A673 (cell line): ENCODE measurements at places on chromosomes 3 and 15. TPM values are rescaled to one million over a fixed set of nuclear protein-coding genes. Genes with fewer than 3 reads are reported as not detected.

DNA sequence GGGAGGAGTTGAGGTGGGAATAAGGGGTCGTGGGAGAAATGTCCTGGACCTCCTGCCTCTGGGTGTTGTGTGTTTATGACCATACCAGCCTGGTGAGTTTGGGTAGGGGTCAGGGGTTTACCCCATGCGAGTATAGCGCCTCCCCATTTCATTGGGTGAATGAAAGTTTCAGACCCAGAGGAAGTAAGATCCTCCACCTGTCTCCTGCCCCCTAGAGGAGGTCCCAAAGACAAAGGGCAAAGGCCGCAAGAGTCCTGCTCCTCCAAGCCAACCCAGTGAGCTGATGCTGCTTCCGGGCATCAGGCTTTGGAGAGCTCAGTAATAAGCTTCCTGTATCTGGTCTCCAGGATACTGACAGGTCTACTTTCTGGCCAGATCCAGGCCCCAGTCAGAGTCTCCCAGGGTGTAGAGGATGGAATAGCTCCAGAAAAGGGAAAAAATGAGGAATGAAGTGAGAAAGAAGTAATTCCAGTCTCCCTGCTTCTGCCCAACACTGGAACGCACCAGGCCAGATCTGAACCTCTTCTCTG, 6.4 kb upstream of the TBC1D21 start:
- no peak overlapping the region for H3K27ac ChIP-seq
- peaks cover 95% of the 10 kb centered on the region for H3K27me3 ChIP-seq
- H3K36me3 ChIP-seq = no peaks in the 10 kb centered on the region
- H3K4me3 ChIP-seq = no peak overlapping the region

DNA sequence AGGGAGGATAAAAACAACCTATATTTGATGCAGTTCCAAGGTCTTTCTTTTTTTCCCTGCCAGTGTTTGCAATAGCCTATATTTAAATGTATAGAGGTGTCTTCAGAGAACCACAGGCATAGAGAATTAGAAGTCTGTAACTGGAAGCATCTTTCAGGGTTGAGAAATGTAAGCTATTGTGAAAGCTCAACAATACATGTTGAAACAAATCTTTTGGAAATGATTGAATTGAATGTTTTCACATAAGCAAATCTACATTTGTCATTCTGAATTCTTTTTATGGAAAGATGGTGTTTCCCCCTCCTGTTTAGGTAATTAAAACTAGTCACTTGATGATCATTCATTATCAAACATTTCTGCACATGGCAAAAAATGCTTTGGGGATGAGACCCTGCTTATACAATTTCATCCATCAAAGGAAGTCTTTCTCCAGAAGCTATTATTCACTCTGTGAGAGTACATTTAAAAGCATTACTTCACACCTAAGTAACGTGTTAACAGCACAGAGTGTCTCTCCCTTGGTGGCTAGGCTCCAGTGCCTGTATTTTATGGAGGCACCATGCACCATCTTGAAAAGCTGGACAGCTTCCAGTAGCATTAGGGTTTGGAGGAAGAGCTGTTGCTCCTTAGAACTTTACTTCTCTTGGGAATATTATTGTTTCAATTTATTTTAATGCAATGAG, 406.2 kb downstream of the LSAMP start:
- H3K36me3 ChIP-seq = no peaks in the 10 kb centered on the region
- no peak overlapping the region for H3K27ac ChIP-seq
- peaks cover 24% of the 10 kb centered on the region for H3K4me1 ChIP-seq
- H3K27me3 ChIP-seq = no peaks in the 10 kb centered on the region
- no peak for DNase-seq

GRCh38 chr3:117059956-117060270, 350.3 kb downstream of the TUSC7 start:
- no peaks in the 10 kb centered on the region for H3K36me3 ChIP-seq
- H3K27ac ChIP-seq = no peak overlapping the region
- no peaks in the 10 kb centered on the region for H3K27me3 ChIP-seq
- H3K4me1 ChIP-seq = no peaks in the 10 kb centered on the region
- no peak for DNase-seq

GRCh38 chr15:80695099-80695910, at the start of gene ABHD17C:
ABHD17C (plus strand) TSS chr15:80695310; CDS start chr15:80695430, 120 bp downstream.
- no peaks in the 10 kb centered on the region for H3K27me3 ChIP-seq
- no peaks in the 10 kb centered on the region for H3K36me3 ChIP-seq
- peaks cover 10% of the 10 kb centered on the region for H3K4me1 ChIP-seq
- peak within 1 kb of the TSS; percentile 70 for H3K4me3 ChIP-seq

DNA sequence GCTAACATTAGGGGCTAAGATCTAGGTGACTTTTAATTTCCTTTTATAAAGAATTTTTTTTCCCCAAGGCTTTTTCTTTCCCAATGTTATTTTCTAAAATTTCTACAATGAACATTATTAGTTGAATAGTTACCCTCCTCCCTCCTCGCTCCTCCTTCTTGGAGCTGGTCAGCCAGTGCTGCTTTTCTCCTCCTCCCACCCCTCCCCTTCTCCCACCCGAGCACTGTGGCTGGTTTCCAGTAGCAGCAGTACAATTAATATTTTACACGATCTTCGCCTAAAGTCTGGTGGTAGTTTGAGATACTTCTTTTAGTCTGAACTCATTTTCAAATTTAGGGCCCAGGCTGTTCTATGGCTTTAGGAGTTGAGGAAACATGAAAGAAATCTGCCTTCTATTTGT, 41.6 kb downstream of the EEFSEC start:
- no peak for DNase-seq
- no peak overlapping the region for H3K27ac ChIP-seq
- H3K4me3 ChIP-seq = no peak overlapping the region
- no peaks in the 10 kb centered on the region for H3K36me3 ChIP-seq

GRCh38 chr15:67413770-67414390, 107.1 kb upstream of the C15orf61 start:
- no peak overlapping the region for H3K27ac ChIP-seq
- H3K27me3 ChIP-seq = no peaks in the 10 kb centered on the region
- no peak overlapping the region for H3K4me3 ChIP-seq
- no peak for DNase-seq

- H3K4me1 ChIP-seq = peaks cover 21% of the 10 kb centered on the region
- H3K27ac ChIP-seq = no peak overlapping the region
- DNase-seq = peak; percentile 80
- H3K4me3 ChIP-seq = no peak overlapping the region
Measured at GRCh38 chr3:123258811-123259420, 57.2 kb downstream of the SEC22A start.

DNA sequence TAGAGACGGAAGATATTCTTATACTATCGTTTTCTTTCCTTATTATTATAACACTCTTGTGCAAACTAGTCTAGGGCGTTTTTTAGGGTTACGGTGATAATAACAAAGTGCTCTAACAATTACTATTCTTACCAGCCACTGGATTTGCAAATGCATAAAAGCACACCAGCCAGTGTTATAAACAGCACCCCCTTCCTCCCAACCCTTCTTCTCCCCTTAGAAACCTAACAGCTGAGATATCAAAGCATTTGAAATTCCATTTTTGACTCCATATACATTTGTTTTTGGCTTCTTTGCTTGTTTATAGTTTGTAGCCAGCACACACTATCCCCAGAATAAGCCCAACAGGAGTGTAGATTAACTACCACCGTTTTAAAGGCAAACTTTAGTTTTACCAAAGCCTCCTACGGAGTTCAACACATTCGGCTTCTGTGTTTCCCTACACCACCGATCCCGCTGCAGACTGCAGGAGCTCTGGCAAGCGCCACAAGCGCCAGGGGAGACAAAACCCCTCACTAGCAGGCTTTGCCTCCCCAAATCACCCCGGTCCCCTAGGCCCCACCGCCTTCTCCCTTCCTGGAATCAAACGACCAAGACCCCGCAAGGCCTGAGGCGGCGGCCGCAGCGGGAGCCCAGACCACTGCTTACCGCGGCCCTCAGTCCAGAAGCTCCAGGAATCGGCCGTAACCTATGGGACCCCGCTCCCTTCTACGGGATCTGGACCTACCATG, 461 bp downstream of the COPB2 start:
- peak overlapping the region; percentile 99 for H3K4me3 ChIP-seq
- H3K27ac ChIP-seq = peak overlapping the region; percentile 97
- no peaks in the 10 kb centered on the region for H3K36me3 ChIP-seq
- DNase-seq = peak; percentile 46

- no peak overlapping the region for H3K4me3 ChIP-seq
- peaks cover 16% of the 10 kb centered on the region for H3K4me1 ChIP-seq
- no peak overlapping the region for H3K27ac ChIP-seq
- H3K27me3 ChIP-seq = no peaks in the 10 kb centered on the region
Measured at GRCh38 chr3:188296761-188297612, 143.0 kb downstream of the LPP start.

DNA sequence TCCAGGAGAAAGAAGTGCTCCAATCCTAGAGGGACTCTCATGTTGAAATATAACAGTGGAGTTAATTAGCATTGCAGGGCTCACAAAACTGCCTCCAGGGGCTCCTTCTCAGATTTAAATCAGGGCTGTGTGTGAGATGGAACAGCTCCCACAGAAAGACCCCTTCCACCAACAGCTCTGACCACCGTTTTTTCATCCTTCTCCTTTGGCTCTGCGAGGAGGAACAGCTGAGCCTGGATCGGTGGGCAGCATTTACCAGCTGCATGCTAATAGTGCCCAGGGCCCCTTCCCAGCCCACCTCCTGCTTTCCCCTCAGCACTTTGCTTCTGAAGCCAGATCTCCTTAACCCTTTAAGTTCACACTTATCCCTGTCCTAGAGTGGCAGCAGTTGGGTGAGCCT, 119.2 kb upstream of the UBE2E1 start:
- no peak for DNase-seq
- H3K27me3 ChIP-seq = no peaks in the 10 kb centered on the region
- H3K4me3 ChIP-seq = no peak overlapping the region
- H3K36me3 ChIP-seq = no peaks in the 10 kb centered on the region

DNA sequence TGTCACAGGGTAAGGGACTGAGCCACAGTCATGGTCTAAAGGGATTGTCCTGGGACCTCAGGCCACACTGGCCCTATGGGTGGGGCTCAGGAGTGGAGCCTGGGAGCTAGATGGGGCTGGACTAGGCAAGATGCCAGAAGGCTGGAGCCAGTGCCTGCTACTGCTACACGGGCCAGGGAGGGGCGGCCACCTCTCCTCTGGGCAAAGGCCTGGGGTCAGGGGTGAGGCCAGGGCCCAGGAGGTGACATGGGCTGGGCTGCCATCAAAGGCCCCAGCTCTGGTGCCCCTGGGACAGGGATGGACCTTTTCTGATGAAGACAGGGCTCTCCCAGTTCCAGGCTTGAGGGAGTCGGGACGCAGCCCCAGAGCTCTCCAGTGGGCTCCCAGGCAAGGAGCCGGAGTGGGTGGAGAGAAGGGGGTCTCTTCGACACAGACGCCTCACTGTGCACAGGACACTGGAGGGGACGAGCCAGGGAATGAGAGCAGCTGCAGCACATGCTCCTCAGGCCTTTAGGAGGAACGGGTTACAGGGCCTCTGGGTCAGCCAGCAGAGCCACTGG, 62.1 kb upstream of the IQSEC1 start:
- H3K36me3 ChIP-seq = no peaks in the 10 kb centered on the region
- H3K27me3 ChIP-seq = peaks cover 32% of the 10 kb centered on the region
- no peaks in the 10 kb centered on the region for H3K4me1 ChIP-seq

DNA sequence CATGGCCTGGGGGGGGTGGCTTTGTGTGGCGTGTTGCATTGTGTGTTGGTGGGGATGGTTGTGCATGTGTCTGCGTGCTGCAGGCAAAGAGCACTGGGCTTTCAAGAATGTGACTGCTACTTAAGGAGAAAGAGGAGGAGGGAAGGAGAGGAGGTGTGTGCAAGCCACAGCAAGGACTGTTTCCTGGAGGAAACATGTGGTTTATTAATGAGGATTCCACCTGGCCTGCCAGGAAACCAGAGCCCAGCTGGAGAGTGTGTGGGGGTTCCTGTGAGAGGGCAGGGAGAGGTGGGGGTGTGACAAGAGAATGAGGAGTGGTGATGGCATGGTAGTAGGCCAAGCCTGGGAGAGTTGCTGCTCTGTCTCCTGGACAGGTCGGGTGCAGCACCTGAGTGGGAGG, 258.1 kb upstream of the ROPN1 start:
- H3K27me3 ChIP-seq = no peaks in the 10 kb centered on the region
- no peaks in the 10 kb centered on the region for H3K36me3 ChIP-seq
- no peak for DNase-seq
- no peak overlapping the region for H3K4me3 ChIP-seq
- no peaks in the 10 kb centered on the region for H3K4me1 ChIP-seq
- no peak overlapping the region for H3K27ac ChIP-seq

DNA sequence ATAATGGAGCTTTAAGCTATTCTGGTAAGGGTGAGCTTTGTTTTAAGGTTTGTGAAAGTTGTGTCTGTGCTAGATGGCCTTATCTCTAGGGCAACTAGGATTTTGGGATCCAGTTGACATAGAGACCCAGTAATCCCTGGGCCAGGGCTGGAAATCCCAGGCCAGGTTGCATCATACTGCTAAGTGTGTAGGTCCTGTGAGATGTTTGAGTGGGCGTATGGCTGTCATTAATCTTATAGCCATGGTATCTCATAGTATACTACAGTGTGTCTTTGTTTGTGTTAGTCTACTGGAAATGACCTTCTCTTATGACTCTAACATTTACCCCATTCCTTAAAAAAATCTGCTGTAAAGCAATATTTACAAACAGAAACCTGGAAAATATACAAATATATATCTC, 151.4 kb downstream of the CACNA2D3 start:
- no peaks in the 10 kb centered on the region for H3K4me1 ChIP-seq
- DNase-seq = no peak
- H3K4me3 ChIP-seq = no peak overlapping the region
- no peaks in the 10 kb centered on the region for H3K27me3 ChIP-seq
- H3K36me3 ChIP-seq = no peaks in the 10 kb centered on the region

GRCh38 chr3:179943117-179943880, 93.4 kb downstream of the PEX5L start:
- no peak overlapping the region for H3K4me3 ChIP-seq
- peak; percentile 15 for DNase-seq
- H3K36me3 ChIP-seq = no peaks in the 10 kb centered on the region

DNA sequence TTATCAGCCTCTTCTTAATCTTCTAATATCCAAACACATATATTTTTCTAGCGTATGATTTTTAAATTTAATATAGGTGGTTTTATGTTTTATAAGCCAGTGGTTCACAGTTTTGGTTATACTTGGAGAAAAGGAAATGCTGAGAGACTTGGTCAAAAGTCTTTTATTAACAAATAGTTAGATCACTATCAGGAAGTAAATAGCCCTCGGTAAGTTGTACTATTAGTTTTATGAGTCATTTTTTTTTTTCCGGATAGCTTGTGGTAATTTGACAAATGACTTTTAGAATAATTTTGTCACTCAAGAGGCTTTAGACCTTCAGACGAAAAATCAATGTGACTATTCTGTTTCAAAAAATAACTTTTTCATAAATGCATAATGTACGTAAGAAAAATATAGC, 232.2 kb upstream of the ROBO1 start:
- no peaks in the 10 kb centered on the region for H3K27me3 ChIP-seq
- no peak overlapping the region for H3K4me3 ChIP-seq
- H3K4me1 ChIP-seq = no peaks in the 10 kb centered on the region
- DNase-seq = no peak
- no peak overlapping the region for H3K27ac ChIP-seq

Gene BTLA
- total RNA-seq = not detected in 2 replicates

Gene RTP1
- not detected in 2 replicates for total RNA-seq

Gene PLIN1
- 0.30 and 0.46 TPM in 2 replicates for total RNA-seq

Gene POLQ
- total RNA-seq = 20.3 and 22.9 TPM in 2 replicates

Gene TRAK1
- 16.3 and 21.1 TPM in 2 replicates for total RNA-seq

Gene NRG4
- not detected in 2 replicates for total RNA-seq
